ENCODE measurements at places on chromosomes 12 and 14.

GRCh38 chr14:63777024-63777423, 49.2 kb upstream of the SGPP1 start:
- DNase-seq = no peak

DNA sequence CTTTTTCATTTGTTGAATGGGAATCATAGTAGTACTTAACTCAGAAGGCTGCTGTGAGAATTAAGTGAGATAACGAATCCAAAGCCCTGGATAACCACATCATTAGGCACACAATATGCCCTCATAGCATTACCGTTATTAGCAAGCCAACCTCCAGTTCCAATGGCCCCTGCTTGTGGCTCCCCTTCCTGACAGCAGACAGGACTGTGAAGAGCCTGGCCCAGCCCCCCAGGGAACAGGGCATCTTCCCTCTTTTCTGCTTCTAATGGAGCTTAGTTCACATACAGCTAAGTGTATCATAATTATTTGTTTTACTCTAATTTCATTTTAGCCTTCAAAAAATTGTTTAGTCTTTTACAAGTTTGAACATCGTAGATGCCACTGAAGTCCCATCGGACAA, 39.7 kb downstream of the DHRS2 start:
- no peak for DNase-seq

DNA sequence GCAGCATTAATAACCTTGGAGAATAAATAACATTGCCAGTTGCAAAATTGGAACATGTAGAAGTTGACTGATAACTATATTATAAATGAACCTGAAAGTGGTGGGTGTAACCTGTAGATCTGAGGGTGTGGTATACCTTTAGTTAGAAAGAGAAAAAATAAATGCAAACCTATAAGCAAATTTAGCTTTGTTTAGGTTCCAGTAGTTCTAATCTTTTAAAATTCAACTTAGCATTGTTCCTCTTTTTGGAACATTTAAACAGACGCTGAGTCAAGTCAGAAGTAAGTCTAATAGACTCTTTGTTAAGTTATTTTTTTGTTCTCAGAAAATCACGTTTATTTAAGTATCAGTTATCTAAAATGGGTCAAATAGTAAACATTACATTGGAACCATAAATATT, 120.0 kb downstream of the DNAI7 start:
- DNase-seq = no peak

DNA sequence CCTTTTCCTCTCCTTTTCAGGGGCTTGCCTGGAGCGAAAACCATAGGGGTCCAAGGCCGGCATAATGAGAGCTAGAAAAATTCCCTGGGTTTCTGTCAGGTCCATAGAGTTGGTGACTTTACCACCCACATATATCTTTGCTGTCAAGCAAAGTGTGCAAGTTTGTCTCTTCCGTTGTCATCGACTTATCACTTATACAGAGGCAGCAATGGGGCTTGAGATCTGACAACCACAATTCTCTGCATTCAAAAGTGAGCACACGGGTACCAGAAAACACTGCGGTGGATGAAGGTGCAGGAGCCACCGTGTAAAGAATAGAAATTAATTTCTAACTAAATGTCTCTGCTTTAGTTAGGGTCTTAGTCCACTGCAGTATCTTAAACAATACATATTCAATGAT, 162.3 kb downstream of the DAD1 start:
- no peak for DNase-seq

DNA sequence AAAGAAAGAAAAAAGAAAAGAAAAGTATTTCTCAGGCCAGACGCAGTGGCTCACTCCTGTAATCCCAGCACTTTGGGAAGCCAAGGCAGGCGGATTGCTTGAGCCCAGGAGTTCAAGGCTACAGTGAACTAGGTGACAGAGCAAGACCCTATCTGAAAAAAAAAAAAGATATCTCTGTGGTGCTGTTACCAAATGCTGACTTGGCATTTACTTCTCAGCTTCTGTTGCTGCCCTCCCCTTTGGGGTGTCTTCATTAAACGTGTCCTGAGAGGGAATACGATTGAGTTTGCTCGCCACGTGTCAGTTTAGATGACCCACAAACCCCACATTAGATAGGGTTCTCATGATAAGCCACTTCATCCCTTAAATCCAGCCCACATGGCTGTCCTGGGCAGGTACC, 4.4 kb upstream of the POLR3B start:
- no peak for DNase-seq

- no peak for DNase-seq
These were observed 21.1 kb upstream of the TAS2R14 start for GRCh38 chr12:10960211-10960610.

DNA sequence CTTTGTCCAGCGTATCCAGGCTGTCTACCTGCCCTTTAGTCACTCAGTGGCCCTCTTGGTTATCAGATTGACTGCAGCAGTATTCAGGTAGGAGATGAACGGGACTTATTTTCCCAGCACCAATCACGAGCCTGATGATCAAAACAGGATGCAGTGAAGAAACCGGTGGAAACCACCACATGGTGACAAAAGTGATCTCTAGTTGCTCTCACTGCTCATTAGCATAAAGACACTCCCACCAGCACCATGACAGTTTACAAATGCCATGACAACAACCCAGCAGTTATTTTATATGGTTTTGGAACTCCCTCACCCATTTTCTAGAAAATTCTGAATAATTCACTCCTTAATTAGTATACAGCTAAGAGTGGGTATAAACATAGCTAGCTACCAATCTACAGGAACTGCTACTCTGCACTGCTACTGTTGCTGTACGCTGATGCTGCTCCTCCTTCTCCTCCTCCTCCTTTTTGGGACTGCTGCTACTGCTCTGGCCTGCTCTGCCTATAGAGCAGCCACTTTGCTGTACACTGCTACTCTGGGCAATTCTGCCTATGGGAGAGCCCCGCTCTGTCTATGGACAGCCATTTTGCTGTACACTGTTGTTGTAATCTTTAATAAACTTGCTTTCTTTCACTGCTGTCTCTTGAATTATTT, 142.5 kb upstream of the SSTR1 start:
- no peak for DNase-seq

GRCh38 chr14:92886337-92886736, 36.6 kb upstream of the CHGA start:
- no peak for DNase-seq

GRCh38 chr12:4287325-4288211, 14.0 kb downstream of the CCND2 start:
- no peak for DNase-seq

DNA sequence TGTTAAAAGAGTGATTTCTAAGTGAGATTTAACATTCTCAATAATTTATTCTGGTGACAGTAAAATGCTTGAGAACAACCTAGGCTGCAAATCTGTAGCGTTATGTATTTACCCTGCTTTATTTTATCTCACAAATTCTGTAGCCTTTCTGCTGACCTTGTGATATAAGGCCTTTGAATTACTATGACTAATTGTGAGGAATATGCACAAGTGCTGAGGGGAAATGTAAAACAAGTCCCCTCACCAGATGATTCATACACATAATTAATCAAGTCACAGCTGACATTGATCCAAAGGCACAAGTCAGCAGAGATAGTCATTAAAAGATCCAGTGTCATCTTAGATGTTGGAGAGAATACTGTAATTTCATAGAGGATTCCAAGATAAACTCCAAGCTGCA, 992.7 kb upstream of the USP15 start:
- no peak for DNase-seq

DNA sequence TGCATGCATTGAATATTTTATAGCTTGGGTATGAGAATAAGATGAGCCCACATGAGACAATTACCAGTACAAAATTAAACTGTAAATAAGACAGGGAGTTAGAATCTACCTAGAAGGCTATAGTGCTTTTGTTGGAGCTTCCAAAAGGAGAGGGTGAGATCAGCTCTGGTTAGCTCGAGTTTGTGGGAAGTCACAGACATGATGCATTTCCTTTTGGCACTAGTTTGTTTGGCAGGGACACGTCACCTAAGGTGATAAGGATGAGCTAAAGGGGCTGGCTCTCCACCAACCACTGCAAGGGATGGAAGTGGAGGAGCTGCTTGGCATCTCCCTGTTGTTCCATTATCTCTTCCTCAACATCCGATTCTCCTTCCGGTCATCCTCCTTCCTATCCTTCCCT, 48.5 kb upstream of the CPM start:
- no peak for DNase-seq

Measured in SW 1271 (cell line).